Activated T-helper 9 cell treated with anti-CD3 and anti-CD28 coated beads, Interleukin-2, amount 50 U/mL, for 16 hours (primary cell): ENCODE measurements at places on chromosomes 13 and 19.

DNA sequence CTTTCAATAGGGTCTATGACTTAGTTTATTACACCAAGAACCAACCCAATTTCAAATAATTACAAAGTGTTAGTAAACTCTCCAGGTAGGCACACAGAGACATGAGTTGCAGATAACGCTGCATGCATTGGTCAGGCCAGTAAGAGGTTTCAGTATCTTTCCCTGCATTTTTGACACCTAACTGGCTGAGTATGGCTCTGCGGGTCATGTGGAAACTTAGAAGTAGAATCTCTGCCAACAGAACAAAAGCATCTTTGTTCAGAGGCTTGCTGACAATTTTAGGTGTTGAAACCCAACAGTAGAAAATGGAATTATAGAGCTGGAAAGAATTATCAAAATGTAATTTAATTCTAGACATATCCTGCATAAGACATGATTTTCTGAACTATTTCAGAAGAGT, 25.3 kb downstream of the HTR2A start:
- DNase-seq = no peak

DNA sequence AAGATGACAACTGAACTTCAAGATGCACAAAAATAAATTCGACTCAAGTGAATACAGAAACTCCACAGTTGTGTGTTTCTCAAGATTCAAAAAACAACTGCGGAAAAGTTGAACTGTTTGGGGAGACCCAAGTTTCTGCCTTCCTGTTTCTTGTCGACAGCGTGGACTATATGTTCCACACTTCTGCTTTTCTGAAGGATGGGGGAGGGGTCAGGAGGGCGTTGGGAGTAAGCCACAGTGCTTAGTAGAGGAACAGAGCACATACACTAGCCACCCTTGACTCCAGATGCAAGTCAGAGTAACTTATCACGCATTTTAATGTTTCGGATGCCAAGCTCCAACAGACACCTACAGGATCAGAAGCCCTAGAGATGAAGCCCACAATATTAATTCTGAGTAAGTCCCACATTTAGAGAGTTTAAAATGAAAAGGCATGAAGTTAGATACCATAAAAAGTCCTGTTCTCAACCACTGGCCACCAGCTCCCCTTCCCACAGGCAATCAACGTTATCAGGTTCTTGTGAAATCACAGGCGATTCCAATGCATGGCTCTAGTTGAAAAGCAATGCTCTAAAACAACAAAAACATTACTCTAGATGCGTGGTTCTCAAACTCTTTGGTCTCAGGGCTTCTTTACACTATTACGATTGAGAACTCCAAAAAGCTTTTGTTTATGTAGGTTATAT, 4.2 kb downstream of the TUBGCP3 start:
- no peak for DNase-seq

DNA sequence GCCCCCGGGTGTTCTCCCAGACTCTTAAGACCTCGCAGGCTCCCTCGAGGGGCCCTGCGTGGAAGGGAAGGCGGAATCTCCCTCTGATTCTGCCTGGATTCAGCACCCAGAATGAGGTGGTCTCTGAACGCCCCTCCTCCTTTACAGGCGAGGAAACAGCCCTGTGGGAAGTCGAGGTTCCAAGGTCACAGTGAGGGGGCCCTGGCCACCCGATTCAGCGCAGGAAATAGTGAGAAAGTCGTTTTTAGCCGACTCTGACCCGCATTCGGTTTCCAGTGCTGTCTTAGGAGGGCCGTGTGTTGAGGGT, 1.1 kb downstream of the BSG start:
- DNase-seq = no peak

GRCh38 chr13:74730556-74731331, 596.5 kb upstream of the KLF12 start:
- DNase-seq = no peak

DNA sequence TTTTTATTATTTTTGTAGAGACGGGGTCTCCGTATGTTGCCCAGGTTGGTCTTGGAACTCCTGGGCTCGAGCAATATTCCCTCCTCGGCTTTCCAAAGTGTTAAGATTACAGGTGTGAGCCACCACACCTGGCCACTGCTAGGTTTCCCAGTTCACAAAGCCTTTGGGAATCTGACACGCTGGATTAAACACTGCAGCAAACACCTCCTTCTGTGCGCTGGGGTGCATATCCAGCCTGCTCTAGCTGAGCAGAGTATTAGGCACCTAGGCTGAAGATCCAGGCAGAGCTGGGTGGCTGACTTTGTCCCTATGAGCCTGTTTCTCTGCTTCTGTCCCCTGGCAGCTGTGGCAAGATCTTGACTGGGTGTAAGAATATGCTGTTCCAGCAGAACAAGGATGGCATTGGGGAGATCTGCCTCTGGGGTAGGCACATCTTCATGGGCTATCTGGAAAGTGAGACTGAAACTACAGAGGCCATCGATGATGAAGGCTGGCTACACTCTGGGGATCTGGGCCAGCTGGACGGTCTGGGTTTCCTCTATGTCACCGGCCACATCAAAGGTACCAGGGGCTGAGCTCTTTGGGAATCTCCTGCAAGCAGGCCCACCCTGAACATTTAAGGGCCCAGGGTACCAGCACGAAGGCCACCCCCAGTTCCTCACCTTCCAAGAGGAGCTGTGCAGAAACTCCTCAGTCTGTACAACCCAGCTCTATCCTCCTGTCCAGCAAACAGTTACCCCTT, 49.8 kb downstream of the ACSBG2 start:
- DNase-seq = no peak

DNA sequence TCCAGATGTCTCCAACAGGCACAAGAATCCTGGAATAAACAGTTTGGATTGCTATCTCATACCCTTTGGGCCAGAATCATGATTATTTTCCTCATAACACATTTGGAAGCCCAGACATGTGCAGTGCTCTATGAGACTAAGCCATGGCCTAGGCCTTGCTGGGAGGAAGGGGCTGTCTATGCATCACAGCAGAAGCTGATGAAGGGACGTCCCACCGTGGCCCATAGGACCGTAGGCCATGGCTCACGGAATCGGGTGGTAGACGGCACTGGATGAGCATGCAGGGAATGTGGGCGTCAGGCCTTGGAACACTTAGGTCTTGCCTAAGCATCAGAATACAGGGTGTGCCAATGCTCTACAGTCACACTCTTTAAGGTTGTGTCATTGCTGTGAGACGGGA, 283.8 kb upstream of the TSHZ3 start:
- no peak for DNase-seq

GRCh38 chr19:12985049-12985776, 10.1 kb upstream of the NFIX start:
- DNase-seq = no peak

DNA sequence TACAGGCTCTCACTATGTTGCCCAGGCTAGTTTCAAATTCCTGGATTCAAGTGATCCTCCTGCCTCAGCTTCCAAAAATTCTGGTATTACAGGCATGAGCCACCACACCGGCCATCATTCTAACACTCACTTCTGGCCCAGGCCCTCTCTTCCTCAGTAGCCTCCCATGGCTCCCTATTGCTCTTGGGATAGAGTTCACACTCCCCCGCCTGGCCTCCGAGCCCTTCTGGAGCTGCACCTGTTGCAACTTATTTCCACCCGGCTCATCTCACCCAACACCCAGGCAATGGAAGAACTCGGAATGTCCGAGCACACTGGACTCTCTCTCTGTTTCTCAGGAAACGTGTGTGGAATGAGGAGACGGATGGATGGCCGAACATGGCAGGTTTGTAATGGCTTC, 9.0 kb upstream of the SBK3 start:
- no peak for DNase-seq

- no peak for DNase-seq
Measured at GRCh38 chr19:30738047-30738446, 365.9 kb downstream of the ZNF536 start.

DNA sequence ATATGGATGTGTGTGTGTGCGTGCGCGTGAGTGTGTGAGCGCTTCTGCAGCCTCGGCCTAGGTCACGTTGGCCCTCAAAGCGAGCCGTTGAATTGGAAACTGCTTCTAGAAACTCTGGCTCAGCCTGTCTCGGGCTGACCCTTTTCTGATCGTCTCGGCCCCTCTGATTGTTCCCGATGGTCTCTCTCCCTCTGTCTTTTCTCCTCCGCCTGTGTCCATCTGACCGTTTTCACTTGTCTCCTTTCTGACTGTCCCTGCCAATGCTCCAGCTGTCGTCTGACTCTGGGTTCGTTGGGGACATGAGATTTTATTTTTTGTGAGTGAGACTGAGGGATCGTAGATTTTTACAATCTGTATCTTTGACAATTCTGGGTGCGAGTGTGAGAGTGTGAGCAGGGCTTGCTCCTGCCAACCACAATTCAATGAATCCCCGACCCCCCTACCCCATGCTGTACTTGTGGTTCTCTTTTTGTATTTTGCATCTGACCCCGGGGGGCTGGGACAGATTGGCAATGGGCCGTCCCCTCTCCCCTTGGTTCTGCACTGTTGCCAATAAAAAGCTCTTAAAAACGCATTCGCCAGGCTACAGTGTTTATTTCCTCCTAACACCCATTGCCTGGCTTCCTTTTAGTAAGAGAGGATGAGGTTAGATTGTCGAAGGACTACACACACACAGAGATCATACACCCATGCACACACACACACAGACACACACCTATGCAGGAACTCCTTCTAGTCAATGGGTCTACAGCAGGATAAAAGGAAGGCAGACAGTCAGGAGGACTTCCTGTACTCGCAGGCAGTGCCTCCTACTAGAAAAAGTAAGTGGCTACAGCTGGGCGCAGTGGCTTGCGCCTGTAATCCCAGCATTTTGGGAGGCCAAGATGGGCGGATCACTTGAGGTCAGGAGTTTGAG, 7.1 kb downstream of the FOSB start:
- no peak for DNase-seq

- no peak for DNase-seq
Measured at GRCh38 chr19:14061751-14062557, at the start of gene PALM3. Gene PALM3, minus strand, starts transcription at chr19:14062076. Its CDS starts 96 bp downstream, at chr19:14061980.

GRCh38 chr19:1873524-1874473, 10.4 kb upstream of the KLF16 start:
- DNase-seq = no peak

DNA sequence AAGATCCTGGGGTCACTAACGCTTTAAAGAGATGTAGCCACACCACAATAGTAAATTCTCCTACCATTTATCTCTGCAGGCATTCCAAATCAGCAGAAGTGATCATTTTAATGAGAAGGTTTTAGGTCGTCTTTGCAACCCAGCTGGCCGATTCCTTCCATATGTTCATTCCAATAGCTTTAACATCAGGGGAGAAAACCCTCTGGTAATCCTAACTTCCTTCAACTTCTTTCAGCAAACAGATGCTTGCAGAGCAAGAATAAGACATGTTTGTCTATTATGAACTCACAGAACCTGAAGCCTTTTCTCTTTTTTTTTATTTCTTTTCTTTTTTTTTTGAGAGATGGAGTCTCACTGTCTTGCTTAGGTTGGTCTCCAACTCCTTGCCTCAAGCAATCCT, 498.6 kb upstream of the SLITRK1 start:
- no peak for DNase-seq

DNA sequence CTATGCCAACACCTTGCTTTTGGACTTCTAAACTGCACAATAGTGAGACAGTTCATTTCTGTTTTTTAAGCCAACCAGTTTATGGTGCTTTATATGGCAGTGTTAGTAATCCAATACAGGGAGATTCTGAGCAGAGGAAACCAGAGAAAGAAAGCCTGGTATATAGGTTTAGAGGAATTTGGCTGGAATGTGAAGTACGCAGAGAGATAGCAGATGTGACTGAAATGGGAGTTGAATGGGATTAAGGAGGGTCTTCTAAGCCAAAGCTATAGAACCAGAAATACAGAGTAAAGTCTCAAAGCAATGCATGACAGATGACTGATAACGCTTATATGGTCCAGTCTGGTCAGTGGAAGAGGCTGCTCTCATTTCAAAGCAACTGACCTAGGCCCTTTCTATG, 453.7 kb downstream of the GPC6 start:
- no peak for DNase-seq

- no peak for DNase-seq
Measured at GRCh38 chr13:36129539-36129938, 1.6 kb downstream of the DCLK1 start.

GRCh38 chr13:112467236-112467635, 91.1 kb downstream of the SPACA7 start:
- DNase-seq = no peak

GRCh38 chr13:110636701-110637201, 21.4 kb downstream of the NAXD start:
- no peak for DNase-seq

DNA sequence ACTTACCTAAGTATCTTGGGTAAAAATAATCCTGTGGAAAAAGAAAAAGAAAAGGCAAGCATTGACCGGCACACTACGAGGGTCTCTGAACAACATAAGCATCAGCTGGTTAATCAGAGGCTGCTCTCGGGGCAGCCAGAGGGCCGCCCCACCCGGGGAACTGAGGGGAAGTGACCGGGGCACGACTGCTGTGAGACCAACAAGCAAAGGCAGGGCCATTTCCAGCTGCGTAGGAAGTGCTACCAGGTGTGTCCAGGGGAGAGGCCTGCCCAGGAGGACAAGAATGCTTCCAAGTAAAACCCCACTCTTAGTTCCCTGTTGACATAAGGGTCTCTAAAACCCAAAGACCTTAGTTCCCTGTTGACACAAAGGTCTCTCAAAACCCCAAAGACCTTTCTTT, 15.9 kb downstream of the GAS6 start:
- DNase-seq = no peak

GRCh38 chr19:23526302-23526701, 131.0 kb upstream of the ZNF91 start:
- no peak for DNase-seq
